ENCODE measurements at places on chromosomes 13 and 19.

- DNase-seq, result no peak
These were observed 184.1 kb downstream of the PCDH17 start for GRCh38 chr13:57815600-57815999.

DNA sequence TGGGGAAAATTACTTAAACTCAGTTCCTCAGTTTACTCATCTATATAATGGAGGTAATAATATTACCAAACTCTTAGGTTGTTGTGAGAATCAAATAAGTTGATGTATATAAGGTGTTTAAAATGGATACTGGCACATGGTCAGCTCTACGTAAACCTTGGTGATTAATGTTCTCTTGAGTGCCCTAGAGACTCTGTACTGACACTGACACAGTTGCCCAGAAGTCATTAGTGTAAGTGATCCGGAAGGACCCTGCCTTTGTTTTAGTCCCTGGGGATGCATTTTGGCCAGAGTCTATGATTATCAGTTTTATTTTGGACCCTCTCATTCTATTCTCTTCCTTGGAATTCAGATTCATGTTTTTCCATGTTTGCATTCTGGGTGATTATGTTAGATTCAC is 31.9 kb downstream of the CHST8 start:
- no peak for DNase-seq

- DNase-seq, result no peak
These were observed at the start of gene MYBPC2 for GRCh38 chr19:50432221-50433028. TSS of gene MYBPC2 (plus strand) at chr19:50432892. CDS start at chr19:50432954, 62 bp downstream.

- no peak for DNase-seq
These were observed 1.5 kb upstream of the EHD2 start for GRCh38 chr19:47711652-47712242.

GRCh38 chr13:50678464-50679162 is 164.9 kb downstream of the DLEU7 start:
- no peak for DNase-seq

DNA sequence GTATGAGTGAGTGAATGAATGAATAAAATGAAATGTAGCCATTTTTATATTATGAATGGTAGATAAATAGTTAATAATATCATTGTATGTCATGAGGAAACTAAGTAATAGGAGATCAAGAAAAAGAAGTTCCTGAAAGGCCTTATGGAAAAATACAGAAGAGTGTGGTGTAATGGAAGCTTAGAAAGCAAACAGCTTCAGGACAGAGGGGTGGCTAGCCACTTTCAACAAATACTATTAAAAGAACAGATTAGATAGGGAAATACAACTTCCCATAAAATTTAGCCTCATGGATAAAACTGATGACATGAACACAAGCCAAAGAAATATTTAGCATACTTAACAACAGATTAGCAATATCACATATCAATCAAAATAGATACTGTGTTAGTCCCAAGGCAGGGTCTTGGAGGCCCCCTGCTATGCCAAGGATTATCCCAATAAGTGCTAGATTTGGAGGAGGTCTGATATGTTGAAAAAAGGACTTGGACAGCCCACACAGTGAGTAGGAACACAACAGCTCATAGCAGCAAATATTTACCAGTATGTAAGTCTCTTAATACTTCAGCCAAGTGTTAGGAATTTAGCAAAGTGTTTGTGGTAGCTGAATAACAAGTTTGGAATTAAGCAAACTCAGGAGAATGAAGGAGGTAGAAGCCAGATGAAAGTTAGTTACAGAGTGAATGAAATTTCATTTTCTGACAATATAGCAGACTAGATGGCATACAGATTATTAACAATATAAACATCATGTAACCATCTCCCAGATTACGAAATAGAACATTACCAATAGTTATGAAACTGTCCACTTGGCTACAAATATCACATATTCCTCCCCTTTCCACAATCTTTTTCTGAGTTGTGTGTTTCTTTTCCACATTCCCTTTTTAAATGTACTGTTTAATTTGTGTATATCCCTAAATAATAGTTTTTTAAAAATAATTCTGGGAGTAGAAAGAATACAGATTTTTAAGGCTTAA is 1632.0 kb downstream of the PCDH9 start:
- DNase-seq, result no peak

DNA sequence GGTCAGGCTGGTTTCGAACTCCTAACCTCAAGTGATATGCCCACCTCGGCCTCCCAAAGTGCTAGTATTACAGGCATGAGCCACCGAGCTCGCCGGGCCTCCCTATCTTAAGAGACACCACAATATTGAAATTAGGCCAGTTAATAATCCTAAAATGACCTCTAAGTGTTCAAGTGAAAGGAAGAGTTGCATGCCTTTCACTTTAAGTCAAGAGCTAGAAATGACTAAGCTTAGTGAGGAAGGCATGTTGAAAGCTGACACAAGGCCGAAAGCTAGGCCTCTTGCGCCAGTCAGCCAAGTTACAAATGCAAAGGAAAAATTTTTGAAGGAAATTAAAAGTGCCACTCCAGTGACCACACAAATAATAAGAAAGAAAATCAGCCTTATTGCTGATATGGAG is 144.5 kb upstream of the FNDC3A start:
- DNase-seq, result no peak

- DNase-seq, result no peak
These were observed 57.2 kb upstream of the SERPINE3 start for GRCh38 chr13:51282322-51282721.

- no peak for DNase-seq
These were observed 638.9 kb downstream of the LIG4 start for GRCh38 chr13:107576430-107576829.

DNA sequence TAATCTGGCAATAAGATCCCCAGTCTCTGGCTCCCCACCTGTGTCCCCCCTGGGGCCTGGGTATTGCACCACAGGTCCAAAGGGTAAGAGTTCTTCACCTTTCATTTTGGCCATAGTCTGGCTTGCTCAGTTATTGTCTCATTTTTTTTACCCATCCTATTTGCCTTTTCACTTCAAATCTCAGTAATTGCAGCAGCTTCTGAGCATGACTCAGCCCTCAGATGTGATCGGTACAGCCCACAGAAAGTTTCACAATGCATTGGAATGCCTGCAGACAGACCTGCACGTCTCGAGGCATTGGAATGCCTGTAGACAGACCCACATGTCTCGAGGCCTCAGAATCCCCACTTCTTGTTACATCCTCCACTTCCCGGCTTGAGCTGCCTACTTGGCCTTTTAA is 173.6 kb downstream of the NUFIP1 start:
- no peak for DNase-seq

GRCh38 chr19:30227661-30228112 is 144.5 kb upstream of the ZNF536 start:
- peak; percentile 89 for DNase-seq

DNA sequence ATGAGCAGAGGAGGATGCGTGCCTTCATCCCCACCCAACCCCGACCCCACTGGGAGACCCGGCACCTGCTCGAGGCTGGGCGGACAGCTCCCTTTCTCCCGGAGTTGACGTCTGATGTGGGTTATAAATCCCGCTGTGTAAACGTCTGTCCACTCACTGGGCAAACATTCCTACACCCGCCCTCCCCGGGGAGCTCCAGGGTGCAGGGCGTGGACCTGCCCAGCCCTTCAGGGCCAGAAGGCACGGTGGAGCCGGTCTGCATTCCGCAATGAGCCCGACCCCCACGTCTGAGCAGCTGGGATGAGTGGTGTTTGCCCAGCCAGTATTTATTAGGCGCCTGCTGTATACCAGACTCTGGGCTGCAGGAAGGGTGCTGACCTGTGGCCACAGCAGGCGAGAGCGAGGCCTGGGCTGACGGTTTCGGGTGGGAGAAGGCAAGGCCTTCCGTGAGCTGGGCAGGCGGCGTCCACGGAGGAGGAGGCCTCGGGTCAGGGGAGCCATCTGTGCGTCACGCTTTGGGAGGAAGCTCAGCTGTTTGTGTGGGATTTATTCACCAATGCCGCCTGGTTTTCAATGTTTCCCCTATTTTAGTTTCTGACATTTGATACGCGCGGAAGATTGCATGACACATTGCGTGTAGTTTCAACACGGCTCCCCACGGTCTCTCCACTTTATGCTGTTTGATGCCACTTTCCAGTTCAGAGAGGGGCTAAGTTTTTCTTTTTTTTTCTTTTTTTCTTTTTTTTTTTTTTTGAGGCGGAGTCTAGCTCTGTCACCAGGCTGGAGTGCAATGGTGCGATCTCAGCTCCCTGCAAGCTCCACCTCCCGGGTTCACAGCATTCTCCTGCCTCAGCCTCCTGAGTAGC is 2.0 kb downstream of the MISP start:
- DNase-seq, result no peak

- no peak for DNase-seq
These were observed 139.2 kb downstream of the TNFSF13B start for GRCh38 chr13:108408672-108409071.

GRCh38 chr19:29667387-29667783 is 2.1 kb downstream of the PLEKHF1 start:
- no peak for DNase-seq

DNA sequence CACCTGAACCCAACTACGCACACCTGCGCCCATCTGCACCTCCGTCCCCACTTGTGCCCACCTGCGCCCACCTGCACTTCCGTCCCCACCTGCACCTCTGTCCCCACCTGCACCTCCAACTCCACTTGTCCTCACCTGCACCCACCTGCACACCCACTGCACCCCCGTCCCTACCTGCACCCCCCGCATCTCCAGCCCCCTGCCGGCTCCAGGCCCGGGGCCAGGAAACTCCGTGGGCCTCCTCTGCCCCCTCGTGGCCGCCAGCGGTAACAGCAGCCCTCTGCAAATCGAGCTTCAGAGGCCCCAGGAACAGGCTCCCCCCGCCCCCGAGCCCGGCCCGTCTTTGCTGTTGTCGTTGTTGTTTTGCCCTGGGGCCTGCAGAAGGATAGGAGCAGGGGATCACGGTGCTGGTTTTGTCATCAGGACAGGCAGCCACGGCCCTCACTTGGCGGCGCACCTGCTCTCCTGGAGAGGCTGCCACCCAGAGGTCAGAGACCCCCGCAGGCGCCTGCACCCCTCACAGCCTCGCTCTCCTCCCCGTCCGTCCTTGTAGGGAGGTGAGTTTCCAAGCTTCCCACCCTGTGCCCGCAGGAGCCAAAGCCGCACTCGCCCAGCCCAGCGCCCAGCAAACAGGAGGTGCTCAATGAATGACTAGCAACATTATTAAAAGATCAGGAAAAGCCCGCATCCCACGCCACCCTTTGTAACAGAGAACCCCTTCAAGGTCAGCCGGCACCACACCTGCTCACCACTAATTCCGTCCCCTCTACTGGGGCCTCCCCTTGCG is 65.4 kb downstream of the GNG7 start:
- DNase-seq, result no peak

DNA sequence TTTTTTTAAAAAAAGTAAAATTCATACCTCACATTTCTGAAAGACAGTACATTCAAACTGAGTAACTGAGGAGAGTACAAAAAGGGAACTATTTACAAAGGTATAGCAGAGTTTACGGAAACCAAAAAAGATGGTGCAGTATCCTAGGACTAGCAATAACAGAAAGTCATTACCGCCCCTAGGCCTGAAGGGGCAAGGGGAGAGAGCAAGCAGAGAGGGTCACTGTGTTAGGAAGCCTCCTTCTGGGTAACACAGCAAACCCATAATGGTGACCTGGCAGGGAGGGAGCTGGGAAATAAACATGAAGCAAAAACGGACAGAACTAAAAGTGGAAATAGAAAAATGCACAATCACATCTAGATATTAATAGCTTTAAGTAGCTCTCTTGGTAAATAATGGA is 8.2 kb downstream of the VWA8 start:
- DNase-seq, result no peak

GRCh38 chr13:37138169-37138568 is 32.7 kb upstream of the CSNK1A1L start:
- DNase-seq, result no peak

DNA sequence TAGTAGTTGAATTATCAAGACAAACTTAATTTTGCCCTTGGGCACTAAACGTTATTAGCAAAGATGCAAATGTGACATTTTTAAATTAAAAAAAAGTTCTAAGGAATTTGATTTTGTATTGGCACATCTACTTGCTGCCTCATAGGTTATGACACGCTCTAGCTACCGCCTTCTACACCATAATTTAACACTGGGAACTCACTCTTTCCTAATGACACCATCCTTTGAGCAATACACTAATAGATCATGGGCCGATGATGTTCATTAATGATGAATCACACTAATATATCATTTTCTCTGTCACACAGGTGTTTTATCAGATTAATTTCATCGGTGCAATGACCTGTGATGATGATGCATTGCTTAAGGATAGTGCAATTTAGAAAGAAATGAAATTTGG is 528.8 kb upstream of the PCDH9 start:
- no peak for DNase-seq

- no peak for DNase-seq
These were observed 105.6 kb downstream of the SPRY2 start for GRCh38 chr13:80235166-80235966.

- DNase-seq, result no peak
These were observed 20.8 kb downstream of the ZNF626 start for GRCh38 chr19:20640545-20640944.

- no peak for DNase-seq
These were observed 21.7 kb downstream of the EDNRB start for GRCh38 chr13:77896977-77897376.

DNA sequence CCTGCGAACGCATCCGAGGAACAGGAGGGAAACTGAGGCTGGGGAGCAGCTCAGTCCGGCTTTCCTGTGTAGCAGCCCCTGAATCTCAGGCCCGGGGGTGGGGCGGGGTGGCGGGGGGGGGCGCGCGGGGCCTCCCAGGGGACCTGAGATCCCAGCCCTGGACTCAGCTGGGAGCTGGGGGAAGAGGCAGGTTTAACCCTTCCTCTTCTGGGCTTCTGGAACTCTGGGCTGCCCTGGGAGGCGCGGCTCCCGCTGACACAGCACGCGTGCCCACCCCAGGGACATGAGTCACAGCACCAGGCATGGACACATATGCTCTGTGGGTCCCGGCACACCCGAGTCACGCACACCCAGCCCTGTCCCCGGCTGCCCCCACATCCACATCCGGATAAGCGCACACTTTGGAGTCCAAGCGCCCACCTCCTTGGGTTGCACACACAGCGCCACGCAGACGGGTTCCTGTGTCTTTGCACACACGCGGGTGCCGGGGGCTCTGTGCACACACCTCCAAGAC is 3.5 kb upstream of the CIRBP start:
- no peak for DNase-seq

DNA sequence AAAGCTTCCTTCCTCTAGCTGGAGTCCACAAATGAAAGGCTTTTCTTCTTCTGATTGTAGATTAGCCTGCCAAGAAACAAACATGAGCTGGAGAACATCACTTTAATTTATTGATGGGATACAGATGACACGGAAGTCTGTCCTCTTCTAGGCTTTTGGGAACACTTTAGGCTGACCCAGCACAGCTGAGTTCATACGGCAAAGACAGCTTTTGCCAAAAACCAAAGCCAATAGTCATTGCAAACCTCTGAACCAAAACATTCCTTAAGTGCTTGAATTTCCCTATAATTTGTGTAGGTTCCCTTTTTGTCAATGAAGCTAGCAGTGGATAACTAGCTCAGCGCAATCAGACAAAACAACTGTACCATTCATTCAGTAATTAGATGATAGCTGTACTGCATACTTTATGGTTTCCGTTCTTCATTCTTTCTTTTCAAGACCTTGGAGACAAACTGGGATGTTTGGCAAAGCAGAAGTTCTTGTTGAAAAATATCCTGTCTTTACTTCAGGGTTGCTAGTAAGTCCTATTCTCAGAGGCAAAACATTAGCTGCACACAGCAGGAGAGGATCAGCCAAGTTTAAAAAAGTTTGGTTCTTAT is 95.7 kb upstream of the SPRY2 start:
- no peak for DNase-seq

Data from mesenteric fat pad (tissue), 1 donor.